HFFc6 (cell line): ENCODE measurements at places on chromosomes 1 and 21. TPM values are rescaled to one million over a fixed set of nuclear protein-coding genes. Genes with fewer than 3 reads are reported as not detected.
A peak's percentile ranks its signal among the peaks of the same experiment; 100 is the strongest.

DNA sequence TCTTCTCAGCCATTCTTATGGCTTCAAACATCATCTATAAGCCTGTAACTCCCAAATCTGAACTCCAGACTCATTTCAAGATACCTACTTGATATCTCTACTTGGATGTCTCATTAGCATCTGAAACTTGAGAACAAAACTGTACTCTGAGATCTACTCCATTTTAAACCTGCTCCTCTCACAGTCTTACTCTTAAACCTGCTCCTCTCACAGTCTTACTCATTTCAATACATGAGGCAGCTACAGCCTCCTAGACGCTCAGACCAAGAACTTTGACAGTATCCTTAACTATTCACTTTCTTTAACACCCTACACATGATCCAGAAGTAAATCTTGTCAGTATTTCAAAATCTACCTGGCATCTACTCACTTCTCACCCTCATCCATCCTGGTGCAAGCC lies 54.3 kb downstream of the NBPF6 start:
- DNase-seq, result no peak

DNA sequence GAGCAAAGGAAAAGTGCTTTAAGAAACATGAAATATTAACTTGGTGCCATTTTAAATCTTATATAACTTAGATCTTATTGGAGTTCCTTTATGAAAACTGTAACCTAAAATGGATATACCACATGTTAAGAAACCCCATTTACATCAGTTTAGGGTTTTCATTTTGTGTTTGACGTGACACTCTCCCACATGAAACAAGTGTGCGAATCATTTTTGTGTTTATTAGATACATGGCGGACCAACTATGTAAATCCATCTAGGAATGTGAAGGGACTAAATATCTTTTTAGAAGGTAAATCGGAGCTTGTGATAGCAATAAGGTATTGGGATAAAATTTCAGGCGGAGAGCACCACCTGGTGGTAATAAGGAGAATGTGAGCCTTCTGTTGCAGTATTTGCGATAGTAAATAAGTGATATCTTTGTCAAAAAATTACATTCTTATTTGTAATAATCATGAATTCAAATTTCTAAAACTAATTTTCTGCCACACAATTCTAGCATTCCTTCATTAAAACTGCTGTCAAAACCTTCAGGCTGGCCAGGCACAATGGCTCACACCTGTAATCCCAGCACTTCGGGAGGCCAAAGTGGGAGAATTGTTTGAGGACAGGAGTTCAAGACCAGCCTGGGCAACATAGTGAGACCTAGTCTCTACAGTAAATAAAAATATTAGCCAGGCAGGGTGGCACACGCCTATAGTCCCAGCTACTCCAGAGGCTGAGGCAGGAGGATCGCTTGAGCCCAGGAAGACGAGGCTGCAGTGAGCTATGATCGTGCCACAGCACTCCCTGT lies 31.3 kb downstream of the SMAP2 start:
- DNase-seq, result peak; percentile 49

DNA sequence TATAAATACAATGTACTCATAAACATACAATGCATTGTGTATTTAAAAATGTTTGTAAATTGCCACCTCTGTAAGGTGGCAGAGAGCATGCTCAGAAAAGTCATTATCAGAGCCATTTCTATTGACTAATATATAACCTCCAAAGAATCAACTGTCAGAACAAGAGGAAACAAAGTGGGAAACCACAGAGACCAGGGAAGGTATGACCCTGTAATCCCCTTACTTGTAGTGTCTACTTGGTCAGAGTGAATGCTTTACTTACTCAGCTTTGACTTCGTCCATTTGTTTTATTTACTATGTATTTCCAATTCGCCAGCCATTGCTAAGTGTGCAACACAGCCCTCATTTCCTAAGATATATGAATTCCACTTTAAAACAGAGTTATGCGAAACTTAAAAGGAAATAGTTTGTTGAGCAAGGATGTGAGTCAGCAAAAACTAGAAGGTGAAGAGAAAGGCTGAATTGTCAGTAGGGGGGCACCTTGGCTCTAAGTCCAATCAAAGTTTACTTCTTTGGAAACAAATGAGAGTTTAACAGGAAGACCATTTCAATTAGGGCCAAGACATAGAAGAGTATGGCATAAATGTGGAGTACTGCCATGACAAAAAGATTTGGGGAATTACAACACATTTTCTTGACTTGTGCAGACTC lies 671.7 kb upstream of the PTBP2 start:
- DNase-seq, result no peak

Gene ECM1
- 31.7 to 52.0 TPM (median 32.3 TPM) in 3 replicates for total RNA-seq

DNA sequence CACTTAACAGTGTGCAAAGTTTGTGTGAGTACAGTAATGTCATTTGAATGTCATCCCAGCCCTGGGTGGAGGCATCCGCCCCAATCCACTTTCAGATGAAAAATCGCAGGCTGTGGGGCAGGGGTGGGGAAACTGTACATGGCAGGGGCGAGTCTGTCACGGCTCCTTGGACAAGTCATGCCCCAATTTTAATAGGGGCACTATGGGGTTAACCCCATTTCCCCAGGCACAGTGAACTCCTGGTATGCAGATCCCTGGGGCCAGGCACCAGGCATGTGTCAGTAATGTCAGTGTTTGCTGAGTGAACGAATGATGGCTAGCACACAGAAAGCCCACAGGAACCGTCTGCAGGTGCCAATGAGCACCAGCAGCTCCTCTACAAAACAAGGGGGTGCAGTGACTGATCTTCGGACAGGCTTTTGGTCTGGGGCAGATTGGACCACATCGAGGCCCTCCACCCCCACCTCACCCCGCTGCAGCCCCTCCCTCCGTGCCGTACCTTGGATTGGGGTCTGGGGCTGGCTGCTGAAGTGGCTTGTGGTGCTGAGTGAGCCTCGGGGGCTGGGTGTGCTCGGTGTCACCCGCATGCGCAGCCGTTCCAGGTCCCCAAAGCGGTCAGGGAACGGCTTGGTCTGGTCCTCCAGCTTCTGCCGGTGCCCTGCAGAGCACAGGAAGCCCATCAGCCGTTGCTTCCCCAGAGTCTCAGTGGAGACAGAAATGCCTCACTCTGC lies 23.2 kb downstream of the RUNX3 start:
- DNase-seq, result no peak

Gene PRPF38B
- 19.1 to 24.1 TPM (median 22.1 TPM) in 3 replicates for total RNA-seq

GRCh38 chr1:28290851-28291250 lies 31.5 kb downstream of the SESN2 start:
- no peak for DNase-seq

GRCh38 chr1:78606274-78606673 lies 14.0 kb upstream of the IFI44L start:
- DNase-seq, result no peak

DNA sequence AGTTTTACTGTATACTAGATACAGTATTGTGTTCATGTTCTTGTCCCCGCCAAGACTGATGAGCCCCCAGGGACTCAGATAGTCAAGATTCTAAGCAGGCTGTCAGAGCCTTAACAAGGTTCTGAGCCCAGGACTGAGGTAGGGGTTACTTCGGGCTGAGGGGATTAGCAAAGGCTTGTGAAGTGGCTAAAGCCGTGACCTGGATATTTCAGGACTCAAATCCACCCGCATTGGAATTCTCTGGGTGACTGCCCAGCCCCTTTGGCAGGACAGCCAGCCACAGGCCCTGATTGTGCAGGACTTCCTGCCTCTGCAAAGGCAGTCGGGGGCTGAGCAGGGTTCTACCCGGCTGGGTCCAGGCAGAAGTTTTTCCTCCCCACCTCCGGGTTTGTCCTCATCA lies at the start of gene PLA2G5:
Gene PLA2G5, plus strand, starts transcription at position 321 of the 400 bp plus-strand sequence. CDS start 14,637 bp downstream, outside the sequence.
- no peak for DNase-seq

DNA sequence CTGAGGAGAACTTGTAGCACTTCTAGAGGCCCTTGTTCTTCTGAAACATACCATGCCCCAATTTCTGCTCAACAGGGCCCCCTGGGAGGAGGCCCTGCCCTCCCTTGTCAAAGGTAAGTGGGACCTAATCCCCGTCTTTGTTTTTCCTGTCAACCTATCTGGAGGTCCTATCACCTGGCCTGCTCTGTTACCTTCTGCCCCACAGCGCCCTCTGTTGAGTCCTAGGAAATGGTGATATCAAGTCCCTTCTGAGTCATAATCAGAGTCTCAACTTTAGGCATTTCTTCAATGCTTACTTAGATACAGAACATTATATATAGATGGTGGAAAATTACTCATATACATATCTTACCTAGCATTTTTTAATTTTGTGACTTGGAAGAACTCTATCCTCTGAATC lies 28.2 kb upstream of the FCRL4 start:
- DNase-seq, result no peak

DNA sequence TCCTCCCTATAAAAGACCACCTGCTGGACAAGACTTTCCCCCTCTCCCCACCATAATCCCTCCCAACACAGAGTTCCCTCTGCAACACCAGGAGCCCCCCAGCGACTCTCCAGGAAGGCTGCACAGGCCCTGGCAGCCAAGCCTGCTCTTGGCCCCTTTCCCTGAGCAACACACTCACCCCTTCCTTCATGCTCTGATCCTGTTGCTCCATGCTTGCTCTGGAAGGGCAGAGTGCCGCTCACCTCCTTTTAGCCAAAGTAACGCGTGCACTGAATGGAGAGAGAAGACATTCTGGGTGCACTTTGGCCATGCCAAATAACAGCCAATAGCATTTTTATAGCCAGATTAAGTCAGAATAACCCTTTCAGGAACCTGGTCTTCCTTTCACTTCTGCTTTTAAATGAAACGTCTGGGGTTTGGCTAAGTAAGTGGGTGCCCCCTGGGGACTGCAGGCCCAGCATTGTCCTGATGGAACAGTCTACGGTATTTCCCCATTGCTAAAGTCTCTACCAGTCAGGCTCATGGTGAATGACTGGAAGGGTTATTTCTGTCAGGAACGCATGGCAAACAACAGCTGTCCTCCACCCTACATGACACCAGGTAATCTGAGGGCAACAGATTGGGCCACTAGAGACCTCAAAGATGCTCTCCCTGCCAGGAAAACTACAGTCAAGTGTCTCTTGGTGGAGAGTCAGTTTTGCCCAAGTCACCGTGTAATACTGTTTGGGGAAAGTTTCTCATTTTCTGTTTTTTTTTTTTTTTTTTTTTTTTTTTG lies at the start of gene SLC2A5:
Gene SLC2A5, minus strand, starts transcription at position 310 of the 775 bp plus-strand sequence. Its CDS starts 99 bp downstream, at position 211.
- no peak for DNase-seq

DNA sequence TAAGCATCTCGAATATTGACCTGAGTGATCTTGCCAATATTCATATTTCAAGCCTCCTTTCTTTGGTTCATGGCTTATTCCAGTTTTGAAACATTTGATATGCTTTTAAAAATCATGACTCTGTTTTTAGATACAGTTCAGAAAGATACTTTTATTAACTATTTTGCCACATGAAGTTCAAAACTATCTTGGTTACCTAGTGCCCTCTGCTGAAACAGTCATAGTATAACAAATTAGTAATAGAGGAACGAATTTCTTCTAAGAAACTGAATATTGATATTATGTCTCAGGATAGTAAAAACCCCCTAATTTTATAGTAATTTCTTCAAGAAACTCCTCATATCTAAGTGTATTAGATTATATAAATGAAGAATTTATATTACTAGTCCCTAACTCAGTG lies 52.6 kb upstream of the RC3H1 start:
- peak; percentile 16 for DNase-seq

Gene GJA9
- not detected in 2 replicates for total RNA-seq

DNA sequence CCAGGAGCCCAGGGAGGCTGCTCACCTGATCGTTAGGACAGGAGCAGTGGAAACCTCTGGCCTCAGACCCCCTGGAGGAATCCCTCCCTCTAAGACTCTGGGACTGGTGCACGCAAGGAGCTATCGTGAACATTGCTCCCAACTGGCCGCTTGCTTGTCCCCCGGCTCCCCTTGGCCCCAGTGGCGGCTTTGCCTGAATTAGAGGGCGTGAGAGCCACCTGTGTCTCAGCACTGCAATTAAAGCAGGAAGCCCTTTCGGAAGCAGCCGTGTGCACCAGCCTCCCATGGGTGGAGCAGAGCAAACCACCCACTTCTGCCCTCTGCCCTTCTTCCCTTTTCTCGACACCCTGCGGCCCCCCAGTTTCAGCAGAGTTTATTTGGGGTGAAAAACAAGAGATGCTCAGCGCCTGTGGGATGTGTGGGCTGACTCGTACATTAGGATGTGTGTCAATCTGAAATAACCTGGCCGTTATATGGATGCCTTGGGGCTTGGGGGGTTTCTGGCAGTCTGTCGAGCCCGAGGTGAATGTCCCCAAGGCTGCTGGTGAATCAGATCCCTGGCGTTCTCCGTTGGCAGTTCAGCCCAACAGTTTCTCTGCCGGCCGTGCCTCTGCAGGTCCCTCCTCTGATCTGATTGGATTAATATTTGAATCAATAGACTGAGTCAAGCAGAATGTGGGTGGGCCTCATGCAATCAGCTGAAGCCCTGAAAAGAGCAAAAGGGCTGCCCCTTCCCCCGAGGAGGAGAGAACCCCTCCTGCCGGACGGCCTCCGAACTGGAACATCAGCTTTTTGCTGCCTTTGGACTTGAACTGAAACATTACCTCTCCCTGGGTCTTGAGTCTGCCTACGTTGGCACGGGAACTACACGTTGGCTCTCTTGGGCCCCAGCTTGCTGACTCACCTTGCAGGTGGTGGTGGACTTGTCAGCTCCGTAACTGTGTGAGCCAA lies 7.3 kb upstream of the UMODL1 start:
- DNase-seq, result no peak

GRCh38 chr1:43009274-43009673 lies 50.6 kb upstream of the SLC2A1 start:
- no peak for DNase-seq

Gene PDPN
- not detected in 3 replicates for total RNA-seq

Gene ALPL
- total RNA-seq, result 0.12 to 0.19 TPM in 2 of 3 replicates, not detected in the other
